ENCODE measurements at places on chromosomes 7 and 10.
A peak's percentile ranks its signal among the peaks of the same experiment; 100 is the strongest.

GRCh38 chr7:17617857-17618651, 319.6 kb downstream of the AHR start:
- no peak for DNase-seq

DNA sequence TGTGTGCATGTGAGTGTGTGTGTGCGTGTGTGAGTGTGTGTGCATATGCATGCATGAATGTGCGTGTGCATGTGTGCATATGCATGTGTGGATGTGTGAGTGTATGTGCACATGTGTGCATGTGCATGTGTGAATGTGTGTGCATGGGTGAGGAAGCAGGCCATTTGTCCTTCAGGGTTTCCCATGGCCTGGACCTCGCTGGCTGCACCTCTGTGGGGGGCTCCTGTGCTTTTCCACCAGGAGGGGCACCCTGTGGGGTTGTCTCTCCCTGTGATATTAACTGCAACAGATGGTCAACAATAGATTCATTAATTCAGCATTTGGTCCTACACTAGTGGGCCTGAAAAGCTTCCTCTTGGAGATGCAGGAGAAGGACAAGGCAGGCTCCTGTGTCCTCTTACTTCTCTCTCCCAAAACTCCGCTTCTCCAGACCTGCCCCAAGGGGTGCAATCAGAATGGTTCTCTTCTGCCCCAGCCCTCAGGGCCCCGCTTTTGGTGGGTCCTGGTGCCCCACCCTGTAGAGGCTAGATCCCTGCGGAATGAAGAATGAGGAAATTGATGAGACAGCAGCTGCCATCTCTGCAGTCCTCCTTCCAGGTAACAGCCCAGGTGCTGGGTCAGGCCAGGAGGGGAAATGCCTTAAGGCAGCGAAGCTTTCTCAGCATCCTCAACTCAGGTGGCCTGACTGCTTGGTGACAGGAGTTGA, 41.5 kb upstream of the NUB1 start:
- no peak for DNase-seq

GRCh38 chr7:25389489-25390106, 161.3 kb upstream of the NPVF start:
- peak; percentile 56 for DNase-seq

- no peak for DNase-seq
Observed at GRCh38 chr10:17506856-17507471, 52.6 kb upstream of the ST8SIA6 start.

DNA sequence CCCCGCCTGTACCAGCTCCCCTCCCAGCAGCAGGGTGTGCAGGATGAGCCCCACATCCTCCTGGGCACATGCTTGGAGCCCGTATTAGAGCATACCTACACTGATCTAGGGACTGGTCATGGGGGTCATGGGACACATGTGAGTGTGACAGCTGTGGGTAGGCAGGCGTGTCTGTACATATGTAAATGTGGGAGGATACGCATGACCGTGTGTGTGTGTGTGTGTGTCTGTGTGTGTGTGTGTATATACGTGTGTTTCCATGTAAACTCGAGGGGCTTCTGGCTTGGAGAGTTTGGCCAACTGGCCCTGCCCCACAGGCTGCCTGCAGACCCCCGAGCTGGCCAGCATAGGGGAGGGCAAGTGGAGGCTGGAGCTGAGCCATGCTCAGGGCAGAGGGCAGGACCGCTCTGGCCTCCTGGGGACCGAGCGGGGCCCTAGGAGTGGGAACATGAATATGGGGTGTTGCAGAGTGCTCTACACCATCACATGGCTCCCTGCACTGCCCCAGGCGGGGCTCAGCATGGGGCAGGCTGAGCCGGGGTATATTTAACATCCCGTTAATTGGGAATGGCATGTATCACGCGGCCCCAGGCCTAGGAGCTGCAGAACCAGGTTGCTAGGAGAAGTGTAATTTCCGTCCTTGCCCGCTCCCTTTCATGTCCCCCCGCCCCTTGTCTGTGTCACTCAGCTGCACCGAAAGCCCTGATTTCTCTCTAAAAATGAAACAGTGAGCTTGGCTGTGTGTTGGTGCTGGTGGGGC, 152.7 kb upstream of the PCBD1 start:
- DNase-seq, result no peak

- no peak for DNase-seq
Observed at GRCh38 chr7:128389618-128390329, 20.0 kb downstream of the IMPDH1 start.

- DNase-seq, result peak; percentile 5
Observed at GRCh38 chr7:70997261-70997660, 134.7 kb upstream of the GALNT17 start.

DNA sequence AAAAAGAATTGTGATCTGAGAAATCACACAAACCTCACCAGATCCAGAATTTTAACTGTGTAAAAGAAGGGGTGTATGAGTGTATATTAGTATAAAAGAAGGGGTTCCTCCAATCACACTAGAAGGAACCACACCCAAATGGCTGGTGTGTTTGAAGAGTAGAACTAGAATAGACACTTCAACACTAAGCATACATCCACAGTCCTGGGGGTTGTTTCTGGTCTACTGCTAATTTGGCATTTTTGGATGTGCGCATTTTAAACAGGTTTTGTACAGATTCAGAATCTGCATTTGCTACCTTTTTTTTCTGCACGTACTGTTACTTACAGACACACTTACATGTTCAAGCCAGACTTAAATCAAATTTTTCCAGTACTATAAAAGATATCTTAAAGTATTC, 64.6 kb downstream of the PDE1C start:
- no peak for DNase-seq

GRCh38 chr7:72447465-72448204, 35.5 kb upstream of the CALN1 start:
- DNase-seq, result no peak

- DNase-seq, result no peak
Observed at GRCh38 chr7:16836481-16836880, 31.7 kb upstream of the AGR2 start.

DNA sequence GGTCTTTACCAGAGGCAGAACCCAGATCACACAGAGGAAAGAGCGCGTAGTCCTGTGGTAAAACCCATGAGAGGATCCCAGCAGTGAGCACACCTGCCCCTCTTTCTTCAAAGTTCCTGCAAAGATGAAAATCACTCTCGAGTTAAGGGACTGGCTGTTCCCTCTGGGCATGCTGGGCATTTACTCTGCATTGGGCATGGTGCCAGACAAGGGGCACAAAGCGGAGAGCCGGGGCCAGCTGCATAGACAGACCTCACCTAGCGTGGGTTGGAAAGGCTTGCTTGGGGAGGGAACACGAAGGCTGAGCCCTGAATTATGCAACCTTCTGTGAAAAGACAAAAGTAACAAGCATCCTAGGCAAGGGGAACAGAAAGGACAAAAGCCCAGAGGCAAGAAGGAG, 120.0 kb upstream of the TCERG1L start:
- DNase-seq, result no peak

GRCh38 chr10:74543276-74543675, 283.1 kb upstream of the KAT6B start:
- peak; percentile 69 for DNase-seq

- no peak for DNase-seq
Observed at GRCh38 chr7:16815001-16815400, 10.2 kb upstream of the AGR2 start.

DNA sequence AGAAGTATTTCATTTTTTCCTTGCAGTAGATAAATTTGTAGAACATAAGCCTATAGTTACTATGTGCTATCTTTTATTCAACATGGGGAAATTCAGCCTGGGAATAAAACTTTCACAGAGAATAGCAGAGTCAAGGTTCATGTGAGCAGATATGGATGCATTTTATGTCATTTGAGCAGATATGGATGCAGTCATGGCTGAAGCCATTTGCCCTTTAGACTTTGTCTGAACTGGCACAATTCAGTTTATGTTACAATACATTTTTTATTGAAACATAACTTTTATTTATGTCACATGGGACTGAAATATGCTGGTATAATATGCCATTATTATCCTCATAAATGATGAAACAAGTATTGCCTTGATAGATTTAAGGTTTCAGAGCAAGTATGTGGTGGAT, 231.1 kb downstream of the CACNA2D1 start:
- no peak for DNase-seq

GRCh38 chr7:144391823-144392255, 11.7 kb downstream of the NOBOX start:
- peak; percentile 87 for DNase-seq

- DNase-seq, result peak; percentile 27
Observed at GRCh38 chr10:112990271-112990670, 40.2 kb downstream of the TCF7L2 start.

GRCh38 chr7:29488203-29488970, 75.2 kb upstream of the PRR15 start:
- no peak for DNase-seq

DNA sequence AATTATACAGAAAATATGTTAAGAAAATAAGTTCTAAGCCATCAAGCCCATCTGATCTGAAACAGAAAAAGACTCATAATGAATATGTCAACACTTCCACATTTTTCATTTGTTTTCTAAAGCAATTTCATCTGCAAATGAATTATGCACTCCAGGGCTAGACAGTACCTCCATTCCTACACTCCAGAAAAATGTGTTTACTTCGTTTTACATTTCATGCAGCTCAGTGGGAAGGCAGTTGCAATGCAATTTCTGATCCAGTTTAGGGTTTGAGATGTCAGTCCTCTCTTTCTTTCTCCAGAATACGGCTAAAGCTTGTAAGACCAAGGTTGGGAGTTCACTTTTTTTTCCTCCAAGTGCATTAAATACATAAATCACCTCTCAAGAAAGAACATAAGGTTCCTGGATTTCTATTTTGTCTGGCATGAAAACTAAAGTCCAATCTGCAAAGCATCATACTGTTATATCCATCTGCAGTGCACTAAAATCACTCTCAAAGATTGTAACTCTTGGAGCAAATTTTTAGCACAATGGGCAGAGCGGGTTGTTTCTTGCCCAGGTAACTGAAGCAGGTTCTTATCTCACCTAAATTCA, 348.8 kb upstream of the C7orf33 start:
- DNase-seq, result no peak

DNA sequence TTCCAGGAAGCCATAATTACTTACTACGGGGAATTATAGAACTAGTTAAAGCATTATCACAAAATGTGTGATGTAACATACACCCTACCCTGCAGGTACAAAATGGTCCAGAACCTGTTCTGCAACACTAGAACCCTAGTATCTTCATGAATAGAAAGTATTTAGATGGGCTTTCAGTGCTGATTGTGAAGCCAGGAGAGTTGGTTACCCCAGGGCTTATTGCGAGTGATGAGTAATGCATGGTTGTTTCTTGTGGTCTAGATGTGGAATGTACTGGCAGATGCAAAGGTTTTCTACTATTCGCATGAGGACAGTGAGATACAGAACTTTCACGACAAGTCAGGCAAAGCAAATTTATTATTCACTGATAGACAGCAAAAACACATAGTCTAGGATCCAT, 33.6 kb upstream of the AGR3 start:
- DNase-seq, result peak; percentile 87

- DNase-seq, result peak; percentile 15
Observed at GRCh38 chr7:134991469-134992339, 5.4 kb downstream of the AGBL3 start.

- DNase-seq, result no peak
Observed at GRCh38 chr10:122379041-122379440, 4.5 kb downstream of the PLEKHA1 start.

DNA sequence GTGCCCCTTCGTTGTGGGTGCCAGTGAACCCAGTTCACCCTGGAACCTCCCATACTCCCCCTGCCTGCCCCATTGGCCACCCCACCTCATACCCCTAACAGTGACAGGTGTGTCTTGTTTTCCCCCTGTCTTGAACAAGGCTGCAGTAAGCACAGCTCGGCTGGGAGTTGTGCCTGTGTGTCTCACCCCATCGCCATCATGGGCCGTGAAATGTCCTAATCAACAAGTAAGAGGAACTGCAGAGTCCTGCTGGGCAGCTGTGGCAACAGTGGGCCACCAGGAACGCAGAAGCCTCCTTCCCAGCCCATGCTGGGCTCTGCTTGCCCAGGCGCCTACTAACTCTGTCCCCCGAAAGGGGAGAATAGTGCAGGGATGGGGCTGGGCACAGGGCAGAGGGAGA, 91.6 kb downstream of the C10orf105 start:
- DNase-seq, result no peak

GRCh38 chr7:112204499-112205342, 1.5 kb downstream of the DOCK4 start:
- peak; percentile 47 for DNase-seq

GRCh38 chr10:86108696-86109095, 257.9 kb downstream of the GRID1 start:
- DNase-seq, result no peak
